ENCODE measurements at places on chromosomes 4 and X.

- DNase-seq = no peak
Observed at GRCh38 chr4:65960751-65961150, 290.5 kb upstream of the EPHA5 start.

- no peak for DNase-seq
Observed at GRCh38 chr4:53855581-53856250, 208.7 kb downstream of the CHIC2 start.

DNA sequence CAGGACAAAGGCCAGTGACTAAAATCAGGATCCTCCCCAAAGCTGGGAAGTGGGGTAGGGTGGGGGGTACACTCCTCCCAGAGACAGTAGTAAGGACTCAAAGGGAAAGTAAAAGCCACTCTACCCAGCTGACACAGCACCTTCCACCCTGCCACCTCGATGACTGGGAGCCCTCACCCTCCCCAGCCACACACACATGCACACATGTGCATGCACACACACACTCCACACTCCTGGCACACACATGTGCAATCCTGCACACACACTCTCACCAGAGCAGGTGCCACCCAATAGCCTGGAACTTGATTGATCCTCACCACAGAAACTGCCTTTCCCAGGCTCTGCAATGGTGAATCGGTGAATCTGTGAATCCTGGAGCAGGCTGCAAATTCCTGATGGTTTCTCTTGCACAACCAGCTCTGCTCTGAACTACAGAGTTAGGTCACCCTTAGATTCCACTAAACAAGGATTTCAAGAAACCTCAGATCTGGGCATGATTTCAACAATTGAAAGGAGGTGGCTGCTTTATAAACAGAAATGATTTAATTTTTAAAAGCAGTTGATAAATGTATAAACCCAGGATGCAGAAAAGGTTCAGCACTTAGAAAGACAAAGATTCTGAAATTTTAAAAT lies 21.5 kb downstream of the AMOT start:
- no peak for DNase-seq

GRCh38 chr4:145511913-145512522 lies 30.4 kb downstream of the SMAD1 start:
- DNase-seq = no peak

DNA sequence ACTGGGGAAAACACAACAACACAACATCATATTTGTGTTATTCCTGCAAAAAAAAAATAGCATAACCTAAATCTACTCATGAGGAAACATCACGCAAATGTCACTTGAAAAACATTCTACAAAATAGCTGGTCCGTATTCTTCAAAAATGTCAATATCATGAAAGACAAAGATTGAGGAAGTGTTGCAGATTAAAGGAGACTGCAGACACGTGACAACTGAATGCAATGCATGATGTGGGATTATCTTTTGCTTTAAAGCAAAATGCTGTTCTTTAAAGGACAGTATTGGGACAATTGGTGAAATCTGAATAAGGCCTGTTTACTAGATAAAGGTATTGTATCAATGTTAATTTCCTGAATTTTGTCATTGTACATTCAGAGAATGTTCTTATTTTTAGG lies 157.7 kb downstream of the SMIM20 start:
- no peak for DNase-seq

- DNase-seq = no peak
Observed at GRCh38 chr4:178387756-178388155, 945.5 kb upstream of the AGA start.

- no peak for DNase-seq
Observed at GRCh38 chr4:25015012-25015411, 15.7 kb downstream of the LGI2 start.
